ENCODE measurements at places on chromosomes 11 and 22.

- DNase-seq = no peak
Observed at GRCh38 chr11:10192036-10192435, 102.0 kb downstream of the SBF2 start.

- no peak for DNase-seq
Observed at GRCh38 chr22:50307890-50308596, 597 bp upstream of the PLXNB2 start.

DNA sequence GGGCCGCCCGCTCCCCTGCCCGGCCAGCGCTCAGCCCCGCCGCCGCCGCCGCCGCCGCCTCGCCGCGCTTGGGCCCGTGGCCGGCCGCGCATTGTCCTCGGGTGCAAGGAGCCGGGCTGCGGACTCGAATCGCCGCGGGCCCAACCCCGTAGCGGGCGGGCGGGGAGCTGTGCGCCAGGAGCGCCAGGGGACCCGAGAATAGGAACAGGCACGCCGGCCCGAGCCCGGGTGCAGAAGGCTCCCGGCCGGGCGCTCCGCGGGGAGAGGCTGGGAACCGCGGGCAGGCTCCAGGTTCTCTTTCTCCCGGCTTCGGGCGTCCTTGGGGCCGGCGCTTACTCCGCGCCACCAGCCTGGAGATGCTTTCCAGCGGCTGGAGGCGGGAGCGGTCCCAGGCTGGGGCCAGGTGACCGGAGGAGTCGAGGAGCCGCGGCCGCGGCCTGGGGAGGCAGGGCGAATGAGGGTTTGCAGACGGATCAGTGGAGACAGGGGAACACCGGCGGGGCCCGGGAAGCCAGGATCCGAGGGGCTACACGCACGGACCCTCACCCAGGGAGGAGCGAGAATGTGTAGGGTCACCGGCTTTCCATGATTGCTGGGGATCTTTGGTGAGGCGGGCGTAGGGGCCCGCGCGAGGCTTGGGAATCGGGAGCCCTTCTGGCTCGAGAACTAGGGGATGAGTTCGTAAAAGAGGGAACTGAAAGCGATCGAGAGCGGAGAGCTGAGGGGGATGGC is 726 bp downstream of the PKNOX2 start:
- no peak for DNase-seq

DNA sequence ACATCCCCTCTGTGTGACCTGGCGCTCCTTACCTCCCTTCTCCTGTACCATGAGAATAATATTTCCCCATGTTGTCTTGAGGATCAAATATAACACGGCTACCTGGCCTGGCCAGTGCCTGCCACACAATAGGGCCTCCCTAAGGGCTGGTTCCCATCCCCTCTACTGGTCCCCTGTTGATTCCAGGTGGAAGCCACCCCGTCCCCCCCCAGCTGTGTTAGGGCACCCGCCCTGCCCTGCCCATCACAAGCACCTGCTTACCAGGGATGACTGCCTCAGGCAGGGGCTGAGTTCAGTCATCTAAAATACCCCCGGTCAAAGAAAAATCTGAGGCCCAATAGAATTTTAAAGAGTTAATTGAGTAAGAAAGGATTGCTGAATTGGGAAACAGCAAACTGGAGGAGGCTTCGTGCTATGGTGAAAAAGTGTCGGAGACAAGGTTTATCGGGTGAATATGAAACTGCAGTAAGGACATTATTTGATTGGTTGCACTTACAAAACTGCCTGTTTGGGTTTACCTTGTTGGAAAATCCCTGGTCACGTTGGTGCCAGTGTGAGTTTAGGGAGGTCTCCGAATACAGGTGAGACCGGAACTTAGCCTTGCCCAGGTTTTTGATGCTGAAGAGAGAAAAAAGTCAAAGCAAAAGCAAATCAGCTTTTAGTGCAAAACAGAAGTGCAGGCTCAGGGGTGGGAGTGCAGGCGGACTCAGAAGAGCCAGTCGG is 5.2 kb downstream of the APOL1 start:
- no peak for DNase-seq

GRCh38 chr11:63337070-63337469 is 32.5 kb upstream of the SLC22A9 start:
- no peak for DNase-seq

DNA sequence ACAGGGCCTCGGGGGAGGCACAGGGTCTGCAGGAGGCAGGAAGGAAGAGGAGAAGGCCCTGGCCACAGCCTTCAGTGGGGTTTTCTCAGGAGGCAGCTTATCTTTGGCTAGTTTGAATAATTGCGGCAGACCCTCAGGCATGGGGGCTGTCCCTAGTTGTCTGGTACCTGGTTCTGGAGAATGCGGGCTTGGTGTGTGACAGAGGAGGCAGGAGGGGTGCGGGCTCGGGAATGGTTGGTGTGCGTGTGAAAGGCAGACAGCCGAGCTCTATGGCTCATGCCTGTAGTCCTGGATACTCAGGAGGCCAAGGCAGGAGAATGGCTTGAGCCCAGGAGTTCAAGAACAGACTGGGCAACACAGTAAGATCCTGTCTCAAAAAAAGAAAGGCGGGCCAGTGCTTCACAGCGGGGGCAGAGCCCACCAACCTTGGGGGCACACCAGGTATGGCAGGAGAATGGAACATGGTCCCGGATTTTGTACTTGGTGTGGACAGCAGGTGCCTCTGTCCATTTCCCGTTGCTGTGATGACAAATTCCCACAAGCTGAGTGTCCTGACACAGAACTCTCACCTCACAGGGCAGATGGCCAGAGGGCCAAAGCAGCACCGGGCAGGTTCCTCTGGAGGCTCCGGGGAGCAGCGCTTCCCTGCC is 640.6 kb downstream of the TBC1D22A start:
- DNase-seq = no peak

GRCh38 chr11:126732981-126733380 is 267.6 kb downstream of the KIRREL3 start:
- DNase-seq = no peak

GRCh38 chr11:120055646-120056045 is 82.3 kb downstream of the TRIM29 start:
- DNase-seq = no peak

GRCh38 chr11:61967116-61967923 is at the start of gene FTH1:
TSS of gene FTH1 (minus strand) at chr11:61967634. CDS start at chr11:61967425, 209 bp downstream.
- DNase-seq = peak; percentile 67

All from skeletal muscle cell (primary cell).